ENCODE measurements at places on chromosomes 13 and 19.

DNA sequence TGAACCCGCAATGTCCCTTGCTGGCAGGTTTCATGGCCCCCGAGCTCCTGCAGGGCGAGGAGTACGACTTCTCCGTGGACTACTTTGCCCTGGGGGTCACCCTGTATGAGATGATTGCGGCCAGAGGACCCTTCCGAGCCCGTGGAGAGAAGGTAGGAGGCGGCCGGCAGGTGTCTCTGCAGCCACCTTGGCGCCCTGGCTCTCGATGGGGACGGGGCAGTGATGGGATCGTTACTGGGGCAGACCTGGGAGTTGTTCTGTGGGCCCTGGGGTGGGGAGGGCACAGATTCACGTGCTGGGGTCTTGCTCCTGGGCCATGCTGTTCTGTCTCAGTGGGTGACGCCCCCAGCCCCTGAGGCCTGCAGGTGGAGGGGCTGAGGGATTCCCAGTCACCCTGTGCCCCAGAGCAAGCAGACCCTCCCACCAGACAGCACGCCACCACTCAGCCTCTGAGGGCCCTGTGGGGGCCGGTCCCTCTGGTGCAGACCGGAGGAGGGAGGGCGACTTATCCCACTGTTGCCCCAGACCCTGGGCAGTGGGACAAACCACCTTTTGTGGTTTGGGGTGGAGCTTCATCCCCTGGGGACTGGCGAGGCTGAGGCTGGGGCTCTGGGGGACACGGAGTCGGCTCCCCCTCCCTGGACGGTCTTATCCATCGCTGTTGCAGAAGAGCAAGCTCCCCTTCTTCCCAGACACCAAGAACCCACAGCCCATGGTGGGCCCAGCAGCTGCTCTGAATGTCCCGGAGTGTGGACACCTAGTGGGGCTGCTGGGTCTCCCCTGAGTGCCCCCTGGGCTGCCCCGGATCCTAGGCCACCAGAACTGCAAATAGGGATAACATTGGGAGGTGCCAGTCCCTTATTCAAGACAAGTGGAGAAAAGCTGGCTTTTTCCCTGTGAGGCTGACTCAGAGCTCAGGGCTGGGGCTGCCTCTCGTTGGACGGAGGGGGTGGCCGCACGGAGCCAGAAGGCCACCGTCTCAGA is 27.5 kb upstream of the TMEM255B start:
- no peak for DNase-seq

DNA sequence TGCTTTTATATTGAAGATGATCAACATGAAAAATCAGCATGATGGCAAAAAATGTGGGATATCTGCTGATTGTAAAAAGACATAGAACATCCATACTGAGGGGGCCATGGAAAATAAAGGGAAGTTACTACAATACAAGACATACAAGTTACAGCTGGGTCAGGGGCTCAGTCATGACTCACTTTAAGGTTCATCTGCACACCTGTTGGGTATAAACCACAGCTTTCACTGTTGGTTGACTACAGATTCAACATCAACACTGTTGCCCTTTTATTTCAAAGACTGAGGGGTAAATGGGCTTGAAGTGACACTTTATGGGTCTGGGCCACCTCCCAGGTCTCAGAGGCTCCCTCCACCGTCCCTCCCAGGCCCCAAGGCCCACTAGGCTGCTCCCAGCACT is 98.1 kb upstream of the IRS2 start:
- no peak for DNase-seq

DNA sequence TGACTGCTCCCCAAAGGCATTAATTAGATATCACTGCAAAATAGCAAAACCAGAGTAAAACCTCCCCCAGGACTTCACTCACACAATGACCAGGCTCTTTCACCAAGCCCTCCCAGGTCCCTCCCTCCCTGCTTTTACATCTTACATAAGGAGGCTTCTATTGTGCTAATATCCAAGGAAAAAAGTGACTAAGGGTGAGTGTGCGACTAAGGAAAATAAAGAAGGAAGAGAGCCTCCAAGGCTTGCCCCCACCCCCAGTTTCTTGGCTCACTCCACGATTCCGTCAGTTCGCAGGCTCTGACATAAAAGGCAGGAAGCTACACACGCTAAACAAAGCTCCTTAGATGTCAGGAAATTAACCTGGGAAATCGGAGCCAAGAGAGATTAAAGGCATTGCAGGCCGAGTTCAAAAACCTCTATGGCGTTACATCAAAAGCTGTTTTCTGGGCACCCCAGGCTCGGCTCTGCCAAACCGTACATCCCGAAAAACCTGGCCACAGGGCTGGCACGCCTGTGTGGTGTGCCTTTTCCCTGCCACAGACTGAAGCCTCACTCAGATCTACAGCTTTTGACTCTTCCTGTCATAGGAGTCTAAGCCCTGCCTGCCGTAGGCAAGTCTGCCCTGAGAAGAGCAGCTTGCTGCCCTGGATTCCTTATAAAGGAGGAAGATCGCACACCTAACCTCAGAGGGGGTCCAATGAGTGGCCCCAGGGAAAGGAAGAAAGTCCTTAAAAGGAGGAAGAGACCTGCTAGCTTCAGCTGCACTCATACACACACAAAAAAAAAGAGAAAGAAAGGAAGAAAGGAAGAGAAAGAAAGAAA is 67.0 kb upstream of the SERP2 start:
- DNase-seq = no peak

DNA sequence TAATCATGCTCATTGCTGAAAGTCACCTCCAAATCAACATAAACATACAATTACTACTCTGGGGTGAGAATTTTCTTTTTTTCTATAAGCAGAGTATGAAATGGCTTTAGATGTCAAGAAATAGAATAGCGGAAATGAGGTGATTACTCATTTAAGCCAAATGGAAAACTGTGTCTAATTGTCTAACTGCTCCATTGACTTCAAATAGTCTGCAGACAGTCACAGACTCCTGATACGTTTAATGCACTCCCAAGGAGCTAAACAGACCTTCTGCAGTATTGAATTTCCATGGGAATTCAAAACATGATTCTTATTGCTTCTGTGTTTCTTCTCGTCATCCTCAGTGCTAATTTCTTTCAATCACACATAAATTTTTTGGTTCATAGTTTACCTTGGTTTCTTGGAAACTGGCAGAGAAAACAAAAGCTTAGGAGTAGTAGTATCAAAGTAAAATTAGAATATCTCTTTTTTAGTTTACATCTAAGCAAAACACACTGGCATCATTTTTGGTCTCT is 865.2 kb upstream of the SLC10A2 start:
- no peak for DNase-seq

DNA sequence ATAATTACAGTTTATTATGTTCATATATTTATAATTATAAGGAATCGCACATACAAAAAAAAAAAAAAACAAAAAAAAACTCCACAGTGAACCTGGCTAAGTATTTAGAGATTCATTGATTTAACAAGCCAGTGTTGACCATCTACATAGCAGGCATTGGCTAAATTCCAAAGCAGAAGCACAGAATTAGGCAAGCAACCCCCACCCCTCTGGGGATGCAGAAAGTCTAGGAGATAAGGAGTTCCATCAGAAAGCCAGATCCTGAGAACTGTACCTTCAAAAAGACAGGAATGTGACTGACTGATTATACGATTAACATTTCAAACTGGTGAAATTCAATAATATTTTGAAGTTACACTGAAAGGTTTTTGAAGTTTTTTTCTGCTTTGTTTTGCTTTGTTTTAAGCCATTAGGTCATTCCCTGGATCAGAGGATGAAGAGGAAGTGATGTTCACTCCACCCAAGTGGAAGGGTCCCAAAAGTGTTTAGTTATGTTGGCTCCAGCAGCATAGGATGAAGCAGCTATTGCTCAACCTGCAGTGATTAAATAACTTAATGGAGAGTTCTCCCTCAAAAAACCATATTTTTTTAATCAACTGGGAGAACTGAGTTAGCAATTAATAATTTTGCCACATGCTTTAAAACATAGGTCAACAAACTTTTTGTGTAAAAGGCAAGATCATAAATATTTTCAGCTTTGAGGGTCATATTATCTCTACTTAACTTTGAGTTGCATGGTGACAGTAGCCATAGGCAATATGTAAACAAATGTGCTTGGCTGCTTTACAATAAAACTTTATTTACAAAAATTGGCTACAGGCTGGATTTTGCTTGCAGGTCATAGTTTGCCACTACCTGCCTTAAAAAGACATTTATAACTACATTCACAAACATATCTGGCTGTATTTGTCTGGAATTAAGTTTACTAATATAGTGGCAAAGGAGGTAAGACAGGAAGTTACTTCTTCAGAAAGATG is 49.6 kb downstream of the DOCK9 start:
- no peak for DNase-seq

DNA sequence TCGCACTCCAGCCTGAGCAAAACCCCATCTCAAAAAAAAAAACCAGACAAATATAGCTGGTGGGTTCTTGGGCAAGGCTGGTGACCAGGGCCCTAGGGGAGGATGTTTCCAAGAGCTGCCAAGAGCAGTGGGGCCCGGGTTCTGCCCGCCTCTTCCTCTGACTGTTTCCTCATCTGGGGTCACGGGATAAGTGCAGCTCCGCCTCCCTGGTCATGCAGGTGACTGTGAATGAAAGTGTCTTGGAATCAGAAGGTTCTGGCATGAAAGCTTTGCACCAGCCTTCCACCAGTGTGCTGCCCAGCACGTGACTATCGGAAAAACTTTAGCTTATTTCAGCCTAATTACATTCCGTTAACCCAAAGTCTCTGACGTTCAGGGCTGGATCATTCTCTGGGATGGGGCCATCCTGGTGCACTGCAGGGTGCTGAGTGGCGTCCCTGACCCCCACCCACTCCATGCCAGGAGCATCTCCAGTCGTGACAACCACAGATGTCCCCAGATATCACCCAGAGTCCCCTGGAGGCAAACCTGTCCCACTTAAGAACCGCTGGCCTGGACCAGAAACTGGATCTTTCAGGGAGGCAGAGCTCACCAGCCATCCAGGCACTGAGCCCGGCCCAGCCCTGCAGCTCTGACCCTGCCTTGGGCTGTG is 85.6 kb downstream of the GNG7 start:
- DNase-seq = peak; percentile 38

GRCh38 chr19:9498183-9498902 is at the start of gene ZNF560:
Gene ZNF560 (minus strand): TSS chr19:9498616. CDS start chr19:9475313, 23,303 bp downstream.
- DNase-seq = no peak

DNA sequence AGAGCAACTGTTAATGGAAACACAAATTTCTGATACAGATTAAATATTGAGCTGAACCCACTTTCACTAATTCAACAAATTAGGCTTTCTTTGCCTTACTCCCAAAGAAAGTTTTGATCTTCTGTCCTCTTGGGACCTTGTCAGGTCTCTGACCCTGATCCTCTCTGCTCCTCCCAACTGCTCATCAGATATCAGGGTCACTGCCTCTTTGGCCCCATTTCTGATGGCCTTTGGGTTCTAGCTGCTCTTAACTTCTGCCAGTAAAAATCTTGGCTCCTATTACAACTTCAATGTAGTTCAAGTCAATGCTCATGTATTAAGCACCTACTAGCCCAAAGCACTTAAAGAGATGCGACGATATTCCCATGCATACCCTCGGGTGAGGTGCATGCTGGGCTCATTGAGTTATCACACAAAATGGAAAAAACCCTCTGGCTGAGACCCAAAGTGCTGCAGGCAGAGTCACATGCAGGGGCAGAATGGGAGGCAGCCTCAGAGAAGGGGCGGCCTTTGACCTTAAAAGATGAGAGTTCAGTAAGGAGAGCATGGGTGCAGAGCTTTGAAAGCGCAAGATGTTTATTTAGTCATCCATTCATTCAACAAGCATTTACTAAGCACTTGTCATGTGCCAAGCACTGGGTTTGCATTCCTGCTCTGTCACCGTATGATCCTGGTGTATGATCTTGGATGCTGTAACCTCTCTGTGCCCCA is 183.4 kb downstream of the USP12 start:
- DNase-seq = no peak

DNA sequence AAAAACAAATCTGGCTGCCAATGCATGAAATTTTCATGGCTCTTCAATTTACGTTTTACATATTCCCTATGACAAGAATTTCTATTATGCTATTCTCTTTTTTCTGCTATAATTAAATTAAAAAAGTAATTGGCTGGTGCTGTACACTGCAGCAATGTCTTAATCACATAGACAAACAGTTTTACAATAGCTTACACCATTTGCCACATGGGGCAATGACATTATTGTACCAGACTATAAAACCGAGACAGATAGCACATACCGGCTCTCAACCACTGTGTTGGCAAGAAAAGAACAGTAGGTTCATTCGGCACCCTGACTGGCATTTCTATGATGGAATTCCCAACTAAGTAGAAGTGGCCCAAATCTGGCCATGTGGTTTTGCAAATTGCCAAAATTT is 67.7 kb downstream of the DACH1 start:
- no peak for DNase-seq

DNA sequence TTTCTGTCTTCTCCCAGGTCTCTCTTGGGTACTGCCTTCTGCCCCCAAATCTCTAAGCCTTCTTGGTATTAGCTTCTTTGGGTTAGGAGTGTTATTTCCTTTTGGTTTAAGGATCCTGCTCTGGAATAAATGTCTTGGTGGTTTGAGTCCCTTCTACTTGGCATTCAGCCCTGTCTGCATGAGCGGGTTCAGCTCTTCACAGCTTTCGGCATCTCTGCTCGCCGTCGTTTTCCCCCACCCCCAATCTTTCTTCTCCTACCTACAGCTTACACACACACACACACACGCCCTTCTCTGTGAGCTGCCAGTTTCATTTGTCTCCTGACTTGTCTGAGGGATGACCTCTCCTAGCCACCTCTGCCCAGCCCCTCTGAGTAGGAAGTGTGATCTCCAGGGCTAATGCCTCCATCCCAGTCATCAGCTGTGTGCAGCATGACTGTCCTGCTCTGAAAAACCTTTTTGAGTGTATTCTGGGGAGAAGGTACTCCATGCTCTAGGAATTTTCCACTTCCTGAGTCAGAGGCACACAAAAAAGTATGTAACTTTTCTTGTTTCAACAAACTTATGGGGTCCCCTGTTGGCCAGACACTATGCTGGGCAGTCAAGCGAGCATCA is 4.7 kb downstream of the CNOT3 start:
- no peak for DNase-seq

- DNase-seq = no peak
These were observed 999 bp upstream of the ZNF264 start for GRCh38 chr19:57190301-57190700.

DNA sequence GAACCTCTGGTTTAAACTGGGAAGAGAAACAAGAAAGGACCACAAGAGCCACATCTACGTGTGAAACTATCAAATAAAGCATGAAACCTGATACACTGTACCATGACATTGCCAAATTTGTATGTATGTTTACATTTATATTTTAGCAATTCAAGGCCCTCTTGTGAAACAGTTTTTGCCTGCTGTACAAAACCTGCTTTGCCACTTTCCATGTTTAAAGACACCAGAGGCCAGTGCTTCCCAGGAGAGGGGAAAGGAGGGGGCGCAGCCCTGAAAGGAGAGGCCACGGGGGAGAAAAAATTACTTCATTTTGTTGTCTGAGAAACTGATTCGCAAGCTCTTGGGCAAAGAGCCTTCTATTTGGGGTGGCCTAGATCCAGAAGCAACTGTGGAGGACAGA is 124.8 kb downstream of the DCLK1 start:
- no peak for DNase-seq

All from CD4-positive, alpha-beta T cell treated with Interleukin-17A for 1 hour (primary cell).